ENCODE measurements at places on chromosomes 7 and 10.
A peak's percentile ranks its signal among the peaks of the same experiment; 100 is the strongest.

- peak; percentile 36 for DNase-seq
Measured at GRCh38 chr7:95046494-95047240, 139.3 kb downstream of the PPP1R9A start.

GRCh38 chr7:153832160-153832559 lies 220.0 kb upstream of the DPP6 start:
- DNase-seq: no peak

GRCh38 chr7:65444899-65445823 lies 71.5 kb downstream of the ZNF92 start:
- DNase-seq: no peak

DNA sequence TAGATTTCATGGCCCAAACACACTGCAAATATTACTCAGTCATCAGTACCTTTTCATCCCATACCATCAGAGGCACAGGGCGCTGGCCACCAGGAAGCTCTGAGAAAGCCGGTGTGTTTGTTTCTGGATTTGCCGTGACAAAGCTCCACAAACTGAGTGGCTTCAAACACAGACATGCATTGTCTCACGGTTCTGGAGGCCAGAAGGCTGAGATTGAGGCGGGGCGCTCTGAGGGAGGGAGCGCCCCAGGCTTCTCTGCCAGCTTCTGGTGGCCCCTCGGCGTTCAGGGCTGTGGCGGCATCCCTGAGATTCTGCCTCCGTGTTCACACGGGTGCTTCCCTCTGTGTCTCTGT lies 3.7 kb upstream of the TTYH3 start:
- DNase-seq: no peak

GRCh38 chr7:6007386-6007785 lies 1.5 kb downstream of the PMS2 start:
- no peak for DNase-seq

- no peak for DNase-seq
Measured at GRCh38 chr10:72462261-72462660, 107.5 kb upstream of the DNAJB12 start.

DNA sequence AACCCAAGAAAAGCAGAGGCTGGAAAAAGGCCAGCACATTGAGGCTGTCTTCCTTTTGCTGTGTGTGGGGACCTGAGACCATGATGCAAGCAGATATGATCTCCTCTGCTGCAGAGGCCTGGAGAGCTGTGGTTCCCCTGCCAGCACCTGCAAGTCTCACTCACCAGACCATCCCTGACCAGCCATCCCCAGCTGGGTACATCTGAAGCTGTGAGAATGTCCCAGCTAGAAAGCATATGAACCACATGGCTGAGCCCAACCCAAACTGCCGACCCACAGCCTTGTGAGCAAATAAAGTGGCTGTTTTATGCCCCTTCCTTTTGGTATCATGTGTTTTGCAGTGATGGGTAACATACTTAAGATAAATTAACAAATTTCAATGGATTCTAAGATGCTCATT lies 114.9 kb downstream of the DYNC2I1 start:
- no peak for DNase-seq

GRCh38 chr10:79437111-79437814 lies 8.2 kb downstream of the ZCCHC24 start:
- DNase-seq: peak; percentile 4

DNA sequence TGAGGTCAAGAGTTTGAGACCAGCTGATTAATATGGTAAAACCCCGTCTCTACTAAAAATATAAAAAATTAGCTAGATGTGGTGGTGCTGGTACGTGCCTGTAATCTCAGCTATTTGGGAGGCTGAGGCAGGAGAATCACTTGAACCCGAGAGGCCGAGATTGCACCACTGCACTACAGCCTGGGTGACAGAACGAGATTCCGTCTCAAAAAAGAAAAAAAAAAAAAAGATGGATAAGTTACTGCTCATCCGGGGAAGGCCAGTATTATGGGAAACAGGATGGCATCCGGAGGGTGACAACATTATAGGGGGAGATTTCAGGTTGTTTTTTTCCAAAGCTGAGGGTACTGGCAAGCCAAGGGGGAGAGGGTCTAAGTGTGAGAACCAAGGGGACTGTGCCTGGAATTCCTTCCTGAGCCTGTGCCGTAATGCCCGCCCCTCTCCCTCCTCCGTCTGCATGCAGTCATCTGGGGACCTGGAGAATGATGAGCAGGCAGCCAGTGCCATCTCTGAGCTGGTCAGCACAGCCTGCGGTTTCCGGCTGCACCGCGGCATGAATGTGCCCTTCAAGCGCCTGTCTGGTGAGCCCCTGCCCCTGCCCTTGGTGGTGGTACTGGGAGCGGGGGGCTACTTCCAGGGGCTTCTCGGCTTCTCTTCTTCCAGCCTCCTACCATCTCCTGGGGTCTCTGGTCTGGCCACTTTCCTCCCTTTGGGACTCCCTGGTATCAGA lies 4.4 kb downstream of the LAMTOR4 start:
- no peak for DNase-seq

GRCh38 chr10:61211468-61211867 lies 241.7 kb downstream of the TMEM26 start:
- no peak for DNase-seq

DNA sequence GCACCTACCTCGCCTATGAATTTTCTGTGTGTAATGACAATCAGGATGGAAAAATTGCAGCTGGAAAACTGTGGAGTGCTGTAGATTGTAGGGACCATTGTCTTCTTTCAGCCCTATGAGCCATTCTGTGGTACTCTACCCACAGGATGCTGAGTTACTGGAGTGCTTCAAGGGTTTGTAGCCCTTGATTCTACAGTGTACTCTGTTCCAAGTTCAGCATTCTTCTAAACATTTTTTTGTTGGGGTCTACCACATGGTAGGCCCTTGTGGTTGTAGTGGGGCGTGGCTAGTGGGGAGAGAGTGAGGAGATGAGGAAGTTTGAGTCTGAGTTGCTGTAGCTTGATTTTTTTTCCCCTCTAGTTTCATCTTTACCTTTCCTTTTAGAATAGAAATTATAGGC lies 33.5 kb downstream of the REEP3 start:
- peak; percentile 77 for DNase-seq

DNA sequence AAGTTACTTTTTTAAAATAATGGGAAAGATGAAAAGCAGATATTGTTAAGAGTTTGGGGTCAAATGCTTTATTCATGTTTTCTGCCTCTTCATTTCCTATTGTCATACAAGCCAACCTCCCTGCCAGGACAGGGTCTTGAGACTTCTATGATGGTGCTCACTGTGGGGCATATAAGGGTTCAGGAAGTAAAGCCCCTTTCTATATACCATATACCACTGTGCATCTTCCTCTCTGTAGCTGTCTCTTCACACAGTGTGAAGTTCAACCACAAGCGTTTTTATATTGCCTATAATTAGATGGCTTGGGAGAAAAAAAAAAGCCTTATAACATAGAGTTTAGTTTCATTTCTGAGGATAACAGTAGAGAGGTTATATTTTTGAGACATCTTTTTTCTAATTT lies 389.8 kb upstream of the SORCS1 start:
- DNase-seq: no peak

DNA sequence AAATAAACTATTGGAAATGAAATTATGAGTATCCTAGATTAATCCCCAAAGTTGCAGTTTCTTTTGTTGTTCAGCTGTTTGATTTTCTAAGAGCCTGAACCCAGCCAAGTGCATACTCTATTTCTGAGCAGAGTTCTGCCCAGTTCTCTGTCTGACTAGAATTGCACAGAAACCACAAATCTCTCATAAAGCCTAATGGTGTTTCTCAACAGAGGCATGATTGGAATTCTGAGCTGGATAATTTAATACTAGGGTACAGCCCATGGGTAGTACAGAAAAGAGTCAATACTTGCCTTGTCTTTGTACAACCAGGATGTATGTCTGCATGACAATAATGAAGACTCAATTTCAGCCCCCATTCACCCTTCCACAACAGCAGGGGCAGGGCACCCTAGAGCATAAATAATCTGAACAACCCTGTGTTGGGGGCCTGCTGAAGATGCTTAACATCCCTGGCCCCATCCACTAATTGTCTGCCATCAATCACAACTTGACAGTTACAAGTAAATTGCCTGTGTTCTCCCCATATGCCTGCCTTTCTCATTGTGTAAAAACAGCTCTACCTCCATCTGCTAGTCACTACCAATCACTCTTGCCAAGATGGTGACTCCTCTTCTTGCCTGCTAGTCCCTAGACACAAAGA lies 114.4 kb downstream of the NPSR1 start:
- no peak for DNase-seq

- DNase-seq: no peak
Measured at GRCh38 chr7:22429386-22429785, 70.6 kb downstream of the STEAP1B start.

DNA sequence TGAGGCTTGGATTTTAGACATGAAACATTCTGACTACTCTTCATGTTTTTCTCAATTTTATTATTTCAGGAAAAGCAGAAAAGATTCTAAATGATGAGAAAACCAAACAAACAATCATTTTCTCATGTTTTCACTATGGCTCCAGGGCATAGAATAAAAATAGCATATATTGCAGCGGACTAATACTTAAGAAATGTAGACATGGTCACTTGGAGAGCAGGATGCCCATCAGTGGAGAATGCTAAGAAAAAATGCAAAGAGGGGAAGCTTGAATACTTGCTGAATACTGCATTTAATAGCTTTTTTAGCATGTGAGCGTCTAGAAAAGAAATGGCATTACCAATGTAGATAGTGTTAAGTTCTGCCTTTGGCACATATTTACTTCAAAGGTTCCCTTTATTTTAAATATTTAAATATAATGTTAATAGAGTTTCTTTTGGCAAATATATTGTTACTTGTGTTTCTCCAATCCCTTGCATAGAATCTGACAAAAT lies 107.9 kb downstream of the PPP1R17 start:
- no peak for DNase-seq

DNA sequence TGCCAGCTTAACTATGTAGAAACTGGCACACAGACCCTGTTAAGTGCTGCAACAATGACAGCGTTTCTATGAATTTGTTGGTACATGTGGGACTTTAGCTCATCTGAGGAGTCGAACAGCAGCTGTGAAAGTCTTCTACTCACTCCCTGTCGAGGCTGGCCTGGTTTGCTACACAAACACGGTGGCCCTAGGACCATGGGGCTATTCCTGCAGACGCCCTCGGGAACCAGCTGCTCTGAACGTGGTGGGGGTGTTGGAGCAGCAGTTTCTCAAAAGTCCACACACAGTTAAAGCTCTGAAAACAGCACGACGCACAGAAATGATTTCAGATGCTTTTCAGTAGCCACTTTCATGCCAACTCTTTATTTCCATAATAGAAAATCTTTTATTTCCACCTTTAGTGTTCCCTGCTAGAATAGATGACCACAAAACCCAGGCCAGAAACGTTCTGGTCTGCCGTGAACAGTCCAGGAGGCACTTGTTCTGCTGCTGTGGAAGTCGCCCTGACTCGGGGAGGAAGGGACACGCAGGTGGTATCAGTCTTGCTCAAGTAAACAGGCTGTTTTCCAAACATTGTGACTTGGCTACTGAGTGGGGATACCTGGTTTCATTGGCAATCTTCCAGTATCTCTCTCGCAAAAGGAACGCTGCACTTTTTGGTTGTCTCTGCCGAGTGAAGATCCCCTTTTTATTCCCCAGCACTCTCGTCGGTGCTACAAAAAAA lies 21.5 kb downstream of the GUSB start:
- DNase-seq: no peak

- no peak for DNase-seq
Measured at GRCh38 chr7:85023066-85023712, 163.7 kb downstream of the SEMA3D start.

DNA sequence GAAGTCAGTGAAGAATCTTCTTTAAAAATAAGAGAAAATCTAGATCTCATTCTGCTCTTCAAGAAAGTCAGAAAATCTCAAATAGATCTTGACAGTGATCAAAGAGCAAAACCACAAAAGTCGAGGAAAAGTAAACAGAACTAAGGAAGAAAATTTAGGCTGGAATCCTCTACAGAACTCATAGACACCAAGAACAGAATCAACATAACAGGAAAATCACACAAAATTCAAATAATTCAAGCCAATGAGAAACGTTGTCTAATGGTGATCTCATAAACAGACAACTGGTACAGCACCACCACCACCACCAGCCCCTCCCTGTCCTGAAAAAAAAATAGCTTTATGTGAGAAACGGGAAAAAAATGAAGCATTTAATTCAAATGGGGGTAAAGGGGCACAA lies 6.9 kb downstream of the ITGB1 start:
- DNase-seq: no peak

DNA sequence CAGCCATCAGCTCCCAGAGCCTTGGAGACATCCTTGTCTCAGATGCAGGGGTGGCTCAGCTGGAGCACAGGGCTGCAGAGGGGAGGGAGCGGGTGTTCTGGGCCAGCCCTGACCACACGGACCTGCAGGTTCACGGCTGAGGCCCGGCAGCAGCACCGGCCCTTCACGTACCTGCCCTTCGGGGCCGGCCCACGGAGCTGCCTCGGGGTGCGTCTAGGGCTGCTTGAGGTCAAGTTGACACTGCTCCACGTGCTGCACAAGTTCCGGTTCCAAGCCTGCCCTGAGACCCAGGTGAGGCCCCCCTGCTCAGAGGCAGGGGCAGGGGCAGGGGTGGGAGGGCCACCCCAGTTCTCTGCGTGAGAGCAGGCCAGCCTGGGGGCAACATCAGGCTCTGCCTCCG lies 45.2 kb downstream of the PARP12 start:
- no peak for DNase-seq

GRCh38 chr7:147911201-147911601 lies 679.4 kb upstream of the C7orf33 start:
- DNase-seq: peak; percentile 49

- DNase-seq: peak; percentile 77
Measured at GRCh38 chr7:45136106-45137060, 21.2 kb upstream of the RAMP3 start.

- DNase-seq: peak; percentile 90
Measured at GRCh38 chr7:92833766-92834506, 2.4 kb downstream of the CDK6 start.

- DNase-seq: no peak
Measured at GRCh38 chr7:25907214-25907613, 244.8 kb upstream of the NFE2L3 start.

DNA sequence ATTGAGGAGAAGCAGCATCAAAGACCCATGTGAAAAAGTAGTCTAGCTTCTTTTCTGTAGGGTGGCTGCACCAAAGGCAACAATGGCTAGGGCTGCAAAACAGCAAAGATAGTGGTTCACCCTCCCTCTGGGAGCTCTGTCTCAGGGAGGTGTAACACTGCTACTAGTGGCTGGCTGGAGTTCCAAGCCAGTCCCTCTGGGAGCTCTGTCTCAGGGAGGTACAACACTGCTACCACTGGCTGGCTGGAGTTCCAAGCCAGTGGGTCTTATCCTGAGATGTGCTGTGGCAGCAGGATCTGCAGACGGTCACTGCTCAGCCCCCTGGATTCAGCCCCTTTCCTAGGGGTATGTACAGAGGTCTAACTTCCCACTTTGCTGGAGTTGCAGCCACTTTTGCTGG lies 37.9 kb upstream of the TMEM140 start:
- DNase-seq: no peak

DNA sequence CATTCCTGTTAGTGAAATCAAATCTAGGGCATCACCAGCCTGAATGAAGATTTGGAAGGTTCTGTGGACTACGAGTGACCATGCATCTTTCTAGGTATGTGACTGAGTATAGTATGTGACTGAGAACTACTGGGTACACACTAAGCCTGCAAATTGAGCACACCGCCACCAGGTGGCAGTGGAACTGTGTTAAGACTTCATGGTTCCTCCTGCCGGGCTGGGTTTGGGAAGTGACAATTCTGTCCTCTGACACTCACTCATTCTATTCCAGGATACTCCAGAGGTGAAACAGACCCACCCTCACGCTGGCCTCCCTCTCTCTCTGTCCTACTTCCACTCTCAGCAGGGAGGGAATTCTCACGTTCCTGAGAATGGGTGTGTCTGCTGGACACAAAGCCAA lies 84.0 kb upstream of the TMEM248 start:
- DNase-seq: no peak

- DNase-seq: no peak
Measured at GRCh38 chr7:88046839-88047573, 113.0 kb downstream of the ADAM22 start.
